WTC11 (cell line): ENCODE measurements at places on chromosomes 3 and 15. TPM values are rescaled to one million over a fixed set of nuclear protein-coding genes. Genes with fewer than 3 reads are reported as not detected.
A peak's percentile ranks its signal among the peaks of the same experiment; 100 is the strongest.

DNA sequence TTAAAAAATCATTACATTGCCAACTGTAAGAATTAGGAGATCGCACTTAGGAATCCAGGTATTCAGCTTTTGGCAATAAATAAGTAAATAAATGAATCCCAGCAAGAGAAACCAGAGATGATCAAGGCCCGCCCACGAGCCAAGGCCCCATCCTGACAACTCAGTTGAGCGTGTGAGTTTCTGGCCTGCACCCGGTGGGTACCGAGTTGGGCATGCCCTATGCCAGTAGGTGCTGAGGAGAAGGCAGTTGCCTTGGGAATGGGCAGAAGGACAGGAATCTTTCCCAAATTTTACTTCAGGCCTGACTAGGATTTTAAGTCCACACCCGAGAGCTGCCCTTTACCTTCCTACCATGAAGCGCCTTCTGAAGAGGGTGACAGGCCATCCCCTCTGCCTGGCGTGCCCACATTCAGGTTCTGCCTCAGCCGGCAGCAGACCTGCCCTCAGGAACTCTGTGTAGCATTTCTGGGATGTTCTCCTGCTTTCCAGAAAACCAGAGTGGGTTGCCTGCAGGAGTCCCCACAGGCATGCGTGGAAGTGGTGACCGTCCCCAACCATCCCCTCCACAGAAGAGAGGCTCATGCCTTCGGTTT lies 99.3 kb upstream of the ALDH1A3 start:
- DNase-seq = peak; percentile 3
- H3K4me3 ChIP-seq = no peak overlapping the region
- H3K4me1 ChIP-seq = peaks cover 9% of the 10 kb centered on the region
- peaks cover 9% of the 10 kb centered on the region for H3K36me3 ChIP-seq
- no peaks in the 10 kb centered on the region; the same call in 1 of the 2 replicates for H3K27me3 ChIP-seq

GRCh38 chr3:165742351-165742750 lies 94.9 kb downstream of the BCHE start:
- H3K27me3 ChIP-seq = no peaks in the 10 kb centered on the region
- no peak overlapping the region for H3K4me3 ChIP-seq
- H3K27ac ChIP-seq = no peak overlapping the region

GRCh38 chr3:38548154-38548931 lies 52.2 kb downstream of the EXOG start:
- H3K27me3 ChIP-seq = no peaks in the 10 kb centered on the region
- peak overlapping the region; percentile 70 for H3K27ac ChIP-seq
- H3K36me3 ChIP-seq = peaks cover 16% of the 10 kb centered on the region
- DNase-seq = peak; percentile 43

DNA sequence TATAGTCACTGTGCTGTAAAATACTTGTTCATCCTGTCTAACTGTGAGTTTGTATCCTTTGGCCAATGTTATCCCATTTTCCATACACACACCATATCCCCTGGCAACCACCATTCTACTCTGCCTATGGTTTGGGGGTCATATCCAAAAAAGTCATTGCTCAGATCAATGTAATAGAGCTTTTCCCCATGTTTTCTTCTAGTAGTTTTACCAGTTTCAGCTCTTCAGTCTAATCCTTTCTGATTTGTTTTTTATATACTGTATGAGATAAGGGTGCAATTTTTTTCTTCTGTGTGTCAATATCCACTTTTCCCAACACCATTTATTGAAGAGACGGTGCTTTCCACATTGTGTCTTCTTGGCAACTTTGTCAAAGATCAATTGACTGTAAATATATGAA lies 14.0 kb upstream of the DLG1 start:
- H3K4me3 ChIP-seq = no peak overlapping the region
- H3K27ac ChIP-seq = no peak overlapping the region
- peaks cover 18% of the 10 kb centered on the region for H3K4me1 ChIP-seq
- DNase-seq = no peak
- no peaks in the 10 kb centered on the region; the same call in 1 of the 2 replicates for H3K27me3 ChIP-seq
- H3K36me3 ChIP-seq = no peaks in the 10 kb centered on the region

Gene SIDT1
- total RNA-seq = 0.21 to 0.23 TPM (median 0.22 TPM) in 3 replicates

Gene TMOD2
- total RNA-seq = 3.3 to 3.6 TPM (median 3.6 TPM) in 3 replicates

Gene RIOX2
- 8.7 to 11.0 TPM (median 8.7 TPM) in 3 replicates for total RNA-seq
